Psoas muscle (tissue), 8 donors: ENCODE measurements at places on chromosomes 12 and 14.

DNA sequence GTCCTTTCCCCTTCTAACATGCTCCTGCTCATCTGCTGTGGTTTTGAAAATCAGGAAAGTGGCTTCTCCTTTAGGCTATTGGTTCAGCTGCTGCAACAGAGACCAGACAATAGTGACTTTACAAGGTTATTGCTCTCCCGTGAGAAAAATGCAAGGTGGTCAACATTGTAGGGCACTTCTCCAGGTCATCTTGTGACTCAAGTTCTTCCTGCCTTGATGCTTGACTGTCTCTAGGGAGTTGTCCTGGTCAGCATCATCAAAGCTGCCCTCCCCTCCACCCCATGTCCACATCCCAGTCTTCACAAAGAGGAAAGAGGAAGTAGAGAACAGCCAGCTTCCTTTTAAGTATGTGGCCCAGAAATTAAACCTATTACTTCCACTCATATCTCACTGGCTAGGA is 3.9 kb upstream of the TMEM63C start:
- no peak for DNase-seq

- DNase-seq, result no peak
These were observed 217.9 kb downstream of the CRADD start for GRCh38 chr12:93895089-93895445.

- no peak for DNase-seq
These were observed 184.4 kb upstream of the BCL2L14 start for GRCh38 chr12:11886339-11886738.

DNA sequence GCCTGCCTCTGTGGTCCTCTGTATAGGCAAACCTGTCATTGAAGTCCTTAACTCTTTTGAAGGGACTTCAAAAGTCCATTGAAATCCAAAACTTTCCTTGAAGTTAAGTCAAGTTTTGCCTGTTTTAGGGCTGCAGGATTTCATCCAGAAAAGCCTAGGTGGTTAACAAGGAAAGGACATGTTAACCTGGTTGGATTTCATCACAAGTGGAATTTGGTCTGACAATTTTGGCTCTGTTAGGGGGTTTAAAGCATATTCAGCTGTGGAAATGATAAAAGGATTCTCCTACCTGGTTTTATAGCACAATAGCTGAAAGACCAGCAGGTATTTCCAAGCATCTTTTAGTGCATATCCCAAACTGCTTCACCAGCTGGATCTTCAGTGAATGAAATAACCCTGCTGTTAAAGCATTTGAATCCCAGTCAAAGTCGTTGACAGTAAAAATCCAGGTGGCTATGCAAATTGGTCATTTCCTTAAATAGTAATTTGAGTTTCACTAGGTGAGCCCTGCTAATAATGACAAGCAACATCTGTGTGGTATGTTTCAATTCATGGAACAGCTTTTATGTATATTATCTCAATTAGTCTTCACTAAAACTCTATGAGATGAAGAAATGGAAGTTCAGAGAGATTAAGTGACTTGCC is 400.5 kb downstream of the ETNK1 start:
- DNase-seq, result no peak

DNA sequence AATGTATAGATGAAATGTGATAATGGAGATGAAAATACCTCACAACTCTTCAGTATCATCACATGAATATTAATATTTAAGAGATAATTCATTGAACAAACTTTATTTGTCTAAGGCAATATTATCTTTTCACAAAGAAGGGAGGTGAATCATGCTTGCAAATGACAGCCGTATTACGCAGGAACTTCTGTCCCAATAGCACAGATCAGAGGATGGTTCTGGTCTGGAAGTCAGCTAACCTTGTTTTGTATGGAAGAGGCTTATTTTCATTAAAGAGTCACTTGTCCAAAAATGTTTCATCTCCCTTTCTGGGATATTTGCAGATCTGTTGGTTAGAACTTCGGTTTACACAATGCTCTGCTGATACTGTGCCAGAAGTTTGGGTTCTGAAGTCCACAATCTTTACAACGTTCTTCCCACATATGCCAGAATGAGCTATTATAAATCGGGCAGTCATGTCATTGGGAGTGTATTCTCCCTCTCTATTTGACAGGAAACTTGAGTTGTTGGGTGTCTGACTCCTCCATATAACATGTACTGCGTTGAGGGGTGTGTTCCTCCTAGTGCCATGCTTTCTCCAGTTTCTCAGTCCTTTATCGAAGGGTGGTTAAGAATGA is 29.8 kb downstream of the YY1 start:
- DNase-seq, result no peak

GRCh38 chr14:88229428-88229827 is 93.6 kb downstream of the KCNK10 start:
- DNase-seq, result no peak

GRCh38 chr12:119308708-119309456 is 25.6 kb upstream of the CCDC60 start:
- DNase-seq, result peak; percentile 63

DNA sequence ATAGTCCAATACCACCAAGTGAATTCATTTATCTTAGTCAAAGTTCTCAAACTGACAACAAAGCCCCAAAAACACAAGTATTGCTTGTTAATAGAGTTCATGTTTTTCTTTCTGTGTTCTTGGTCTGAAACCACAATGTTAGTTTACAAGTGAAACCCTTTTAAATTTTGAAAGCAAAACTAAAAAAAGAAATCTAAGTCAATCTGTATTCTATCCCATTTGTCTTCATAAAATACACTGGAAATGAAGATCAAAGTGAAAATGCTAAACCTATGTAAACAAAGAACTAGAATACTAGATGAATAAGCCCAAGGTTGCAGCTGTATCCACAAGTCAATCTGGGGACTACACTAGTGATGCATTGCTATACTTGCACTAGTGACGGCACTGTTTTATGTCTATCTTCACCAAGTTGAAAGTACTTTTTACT is 10.4 kb downstream of the MAP4K5 start:
- DNase-seq, result no peak

GRCh38 chr12:77835969-77836368 is 5.3 kb downstream of the NAV3 start:
- DNase-seq, result no peak

- no peak for DNase-seq
These were observed 45.1 kb upstream of the HMGA2 start for GRCh38 chr12:65779091-65779642.

DNA sequence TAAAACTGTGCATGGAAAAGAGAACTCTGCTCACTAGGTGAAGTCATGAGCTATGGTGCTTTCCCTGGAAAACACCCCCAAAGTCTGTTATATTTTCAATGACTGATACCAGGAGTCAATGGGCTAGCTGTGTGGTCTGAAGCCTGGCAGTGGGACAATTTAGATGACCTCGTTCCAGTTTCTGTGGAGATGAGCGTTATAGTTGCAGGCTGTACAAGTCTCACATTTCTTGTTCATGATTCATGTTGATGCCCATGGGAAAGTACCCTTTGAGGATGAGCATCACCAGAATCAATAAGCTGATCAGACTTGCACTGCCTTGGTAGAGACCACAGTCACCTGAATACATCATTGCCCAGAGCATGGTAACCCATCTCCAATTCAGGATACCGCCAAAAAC is 70.7 kb downstream of the NOVA1 start:
- DNase-seq, result no peak

DNA sequence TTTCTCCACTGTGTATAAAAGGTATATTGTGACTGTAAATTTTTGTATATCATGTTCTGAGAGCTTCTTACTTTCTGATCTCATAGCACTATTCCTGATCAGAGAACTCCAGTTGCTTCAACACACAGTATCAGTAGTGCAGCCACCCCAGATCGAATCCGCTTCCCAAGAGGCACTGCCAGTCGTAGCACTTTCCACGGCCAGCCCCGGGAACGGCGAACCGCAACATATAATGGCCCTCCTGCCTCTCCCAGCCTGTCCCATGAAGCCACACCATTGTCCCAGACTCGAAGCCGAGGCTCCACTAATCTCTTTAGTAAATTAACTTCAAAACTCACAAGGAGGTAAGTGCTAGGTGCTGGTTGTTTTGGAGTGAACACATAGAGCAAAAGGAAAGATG is 30.9 kb downstream of the CKB start:
- no peak for DNase-seq

GRCh38 chr14:99329711-99330315 is 57.8 kb upstream of the BCL11B start:
- DNase-seq, result no peak

DNA sequence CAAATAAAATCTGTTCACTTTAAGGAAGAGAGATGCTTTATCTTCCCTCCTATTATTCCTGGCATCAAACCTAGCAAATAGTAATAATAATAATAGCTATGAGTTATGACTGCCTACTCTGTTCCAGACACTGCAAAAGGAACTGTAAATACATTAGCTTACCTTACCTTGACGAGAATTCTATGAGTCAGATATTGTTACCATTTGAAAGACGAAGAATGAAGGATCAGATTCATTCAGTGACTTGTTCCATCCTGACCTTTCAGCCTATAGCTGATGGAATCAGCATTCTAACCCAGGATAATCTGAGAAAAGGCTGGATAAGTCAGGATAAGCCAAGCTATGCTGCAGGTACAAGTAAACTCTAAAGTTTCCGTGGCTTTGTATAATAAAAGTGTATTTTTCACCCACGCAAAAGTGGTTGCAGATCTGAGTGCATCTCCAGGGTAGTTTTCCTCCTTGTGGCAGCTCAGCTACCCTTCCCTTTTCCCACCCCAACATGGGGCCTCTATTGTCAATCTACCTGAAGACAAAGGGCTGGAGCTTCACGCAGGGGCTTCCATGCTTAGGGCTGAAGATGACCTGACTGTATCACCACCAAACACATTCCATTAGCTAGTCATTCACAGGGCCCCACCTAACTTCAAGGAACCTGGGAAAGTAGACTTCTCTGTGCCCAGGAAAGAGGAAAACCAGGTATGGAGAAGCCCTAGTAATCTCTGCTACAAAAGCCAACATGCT is 57.2 kb upstream of the CCND2 start:
- DNase-seq, result no peak

- no peak for DNase-seq
These were observed 129.0 kb downstream of the RBM19 start for GRCh38 chr12:113837084-113837483.

GRCh38 chr12:45478931-45479330 is 250.6 kb upstream of the ARID2 start:
- no peak for DNase-seq

DNA sequence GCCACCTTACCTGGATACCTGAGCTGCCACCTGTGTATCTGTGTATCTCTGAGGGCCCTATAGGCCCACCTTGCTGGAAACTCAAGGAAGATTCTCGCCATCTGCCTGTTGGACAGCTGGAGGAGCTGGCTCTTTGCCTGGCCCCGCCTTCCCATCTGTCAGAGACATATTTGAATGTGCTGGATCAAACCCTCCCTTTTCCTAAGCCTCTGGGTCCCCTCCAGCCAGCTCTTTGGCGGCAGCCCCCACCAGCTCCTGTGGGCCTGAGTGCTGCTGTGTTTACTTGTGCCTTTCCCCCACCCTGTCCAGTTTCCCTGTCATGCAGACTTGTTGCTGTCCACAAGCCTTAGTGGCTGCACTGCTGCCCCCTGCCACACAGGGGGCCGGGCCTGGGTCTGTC is 55.9 kb upstream of the SRSF5 start:
- DNase-seq, result peak; percentile 63

DNA sequence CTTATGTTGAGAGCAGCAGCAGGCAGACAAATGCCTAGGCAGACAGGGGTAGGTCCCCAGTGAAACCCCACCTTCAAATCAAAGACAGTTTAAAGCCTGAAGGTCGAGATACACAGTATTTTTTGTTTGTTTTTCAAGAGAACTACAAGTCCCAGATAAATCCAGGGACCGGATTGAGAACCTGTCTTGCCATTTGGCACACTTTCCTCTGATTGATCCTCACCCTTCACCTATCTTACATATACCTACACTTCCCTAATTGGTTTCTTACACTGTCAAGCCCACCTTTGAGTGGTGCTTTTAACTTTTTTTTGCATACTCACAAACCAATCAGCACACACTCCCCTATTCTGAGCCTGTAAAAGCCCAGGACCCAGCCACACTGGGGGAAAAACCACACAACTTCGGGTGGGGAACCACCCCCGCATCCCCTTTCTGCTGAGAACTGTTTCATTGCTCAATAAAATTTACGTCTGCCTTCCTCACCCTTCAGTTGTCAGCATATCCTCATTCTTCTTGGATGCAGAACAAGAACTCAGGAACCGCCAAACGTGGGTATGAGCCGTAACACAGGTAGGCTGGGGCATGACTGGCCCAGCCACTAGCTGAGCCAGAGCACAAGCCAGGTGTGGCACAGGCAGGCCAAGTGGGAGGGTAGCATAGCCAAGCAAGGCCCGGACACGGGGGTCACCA is 11.1 kb downstream of the DICER1 start:
- DNase-seq, result no peak

GRCh38 chr14:39568809-39569538 is 136.7 kb upstream of the FBXO33 start:
- DNase-seq, result no peak

DNA sequence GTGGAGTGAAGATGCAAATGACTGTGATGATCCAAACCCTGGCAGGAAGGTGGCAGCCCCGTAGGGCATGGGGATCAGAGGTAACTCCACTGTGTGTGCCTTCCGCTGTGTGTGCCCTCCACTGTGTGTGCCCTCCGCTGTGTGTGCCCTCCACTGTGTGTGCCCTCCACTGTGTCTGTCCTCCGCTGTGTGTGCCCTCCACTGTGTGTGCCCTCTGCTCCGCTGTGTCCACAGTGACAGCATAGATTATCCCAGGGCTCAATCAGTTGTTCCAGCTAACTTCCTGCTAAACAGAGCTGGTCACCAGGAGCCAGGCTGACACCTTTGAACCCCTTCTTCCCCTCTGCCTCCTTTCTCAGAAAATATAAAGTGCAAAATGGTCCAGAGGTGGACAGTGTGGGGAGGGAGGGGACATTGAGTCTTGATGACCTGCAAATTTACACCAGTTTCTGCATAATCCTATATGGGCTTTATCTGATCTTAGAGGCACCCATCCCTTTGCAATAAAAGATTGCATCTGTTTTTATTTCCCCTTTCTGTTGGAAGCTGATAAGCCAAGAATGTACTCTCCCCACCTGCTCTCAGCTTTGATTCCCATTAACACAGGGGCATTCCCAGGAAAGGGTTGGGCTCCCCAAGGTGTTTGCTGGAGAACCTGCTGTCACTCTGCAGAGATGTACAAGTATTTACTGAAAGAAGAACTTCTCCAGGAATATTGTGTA is 21.6 kb upstream of the HNF1A start:
- DNase-seq, result no peak

- no peak for DNase-seq
These were observed 91.8 kb downstream of the RGS6 start for GRCh38 chr14:72024043-72024407.

- no peak for DNase-seq
These were observed 1086.5 kb downstream of the SLC6A15 start for GRCh38 chr12:83826112-83826511.

DNA sequence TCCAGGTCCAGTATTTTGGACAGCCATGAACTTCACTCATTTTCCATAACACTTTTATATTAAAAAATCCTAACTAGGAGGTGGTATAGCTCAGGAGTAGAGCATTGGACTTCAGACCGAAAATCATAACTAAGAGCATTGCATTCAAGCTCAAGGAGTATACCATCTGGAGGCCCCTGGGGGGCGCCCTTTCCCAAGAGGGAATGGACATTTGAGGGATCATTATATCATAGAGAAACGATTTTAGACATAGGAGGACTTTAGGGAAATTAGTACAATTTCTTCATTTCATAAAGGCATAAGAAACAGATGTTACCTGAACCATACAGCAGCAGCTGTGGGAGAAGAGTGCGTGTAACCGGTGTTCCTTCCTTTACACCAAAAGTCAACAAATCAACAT is 5.2 kb upstream of the ATG14 start:
- no peak for DNase-seq
